ENCODE measurements at places on chromosomes 3 and 15. TPM values are rescaled to one million over a fixed set of nuclear protein-coding genes. Genes with fewer than 3 reads are reported as not detected.

FAIM gene
- 18.9 TPM for total RNA-seq

IL12A gene
- 1.3 TPM for total RNA-seq

NEK11 gene
- total RNA-seq, result 7.4 TPM

CAMK2N2 gene
- total RNA-seq, result 0.82 TPM

LRRN1 gene
- 11.0 TPM for total RNA-seq

POMGNT2 gene
- total RNA-seq, result 20.7 TPM

- H3K36me3 ChIP-seq, result no peaks in the 10 kb centered on the region
- H3K4me3 ChIP-seq, result no peak overlapping the region
- H3K27me3 ChIP-seq, result no peaks in the 10 kb centered on the region
- H3K27ac ChIP-seq, result no peak overlapping the region
These were observed 103.0 kb downstream of the ETFA start for GRCh38 chr15:76208084-76208785.

- no peak for DNase-seq
These were observed 30.9 kb downstream of the UBE3A start for GRCh38 chr15:25407950-25408349.

GRCh38 chr3:124760601-124761000, 30.3 kb downstream of the UMPS start:
- H3K27ac ChIP-seq, result no peak overlapping the region
- peak; percentile 51 for DNase-seq
- H3K27me3 ChIP-seq, result no peaks in the 10 kb centered on the region
- H3K4me1 ChIP-seq, result peaks cover 7% of the 10 kb centered on the region
- H3K4me3 ChIP-seq, result no peak overlapping the region
- H3K36me3 ChIP-seq, result no peaks in the 10 kb centered on the region

GRCh38 chr3:185489462-185489861, 9.4 kb downstream of the TMEM41A start:
- H3K36me3 ChIP-seq, result no peaks in the 10 kb centered on the region
- DNase-seq, result no peak
- H3K4me1 ChIP-seq, result no peaks in the 10 kb centered on the region

GRCh38 chr3:151722856-151723255, 10.9 kb upstream of the AADACL2 start:
- H3K4me1 ChIP-seq, result no peaks in the 10 kb centered on the region
- H3K27ac ChIP-seq, result no peak overlapping the region
- H3K4me3 ChIP-seq, result no peak overlapping the region
- no peaks in the 10 kb centered on the region for H3K36me3 ChIP-seq

GRCh38 chr3:36813305-36813704, 49.0 kb upstream of the DCLK3 start:
- DNase-seq, result no peak
- no peak overlapping the region for H3K27ac ChIP-seq
- H3K4me3 ChIP-seq, result no peak overlapping the region
- H3K27me3 ChIP-seq, result no peaks in the 10 kb centered on the region
- no peaks in the 10 kb centered on the region for H3K4me1 ChIP-seq

DNA sequence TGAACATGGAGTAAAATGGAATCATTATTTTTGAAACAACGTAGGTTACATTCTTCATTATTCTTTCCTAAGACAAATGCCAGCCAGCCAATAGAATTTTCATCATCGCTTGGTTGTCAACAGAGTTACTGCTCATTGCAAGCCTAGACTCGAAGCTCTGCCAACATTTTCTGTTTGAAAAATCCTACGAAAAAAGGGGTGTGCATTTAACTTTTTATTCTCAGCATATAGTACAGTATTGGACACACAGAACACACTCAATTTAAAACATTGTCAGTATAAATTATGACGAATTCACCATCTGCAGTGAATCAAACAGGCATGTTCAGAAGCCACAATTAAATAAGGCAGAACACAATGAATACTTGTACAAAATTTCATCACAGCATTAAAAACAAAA, 232.1 kb downstream of the NR1D2 start:
- H3K27me3 ChIP-seq, result no peaks in the 10 kb centered on the region
- H3K36me3 ChIP-seq, result no peaks in the 10 kb centered on the region
- DNase-seq, result no peak
- H3K27ac ChIP-seq, result no peak overlapping the region

DNA sequence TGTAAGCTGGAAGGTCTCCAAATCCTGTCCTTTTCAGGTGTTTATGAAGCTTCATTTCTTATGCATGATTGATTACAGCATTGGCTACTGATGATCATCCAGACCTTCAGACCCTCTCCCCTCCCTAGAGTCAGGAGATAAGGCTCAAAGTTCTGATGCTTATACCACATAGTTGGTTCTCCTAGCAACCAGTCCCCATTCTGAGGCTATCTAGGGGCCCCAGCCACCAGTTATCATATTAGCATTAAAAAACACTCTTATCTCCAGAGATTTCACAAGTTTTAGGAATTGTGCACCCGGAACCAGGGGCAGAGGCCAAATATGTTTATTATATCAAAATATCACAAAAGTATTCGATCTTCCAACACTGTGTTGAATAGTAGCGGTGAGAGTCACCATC, 953.1 kb downstream of the FHIT start:
- no peak overlapping the region for H3K4me3 ChIP-seq
- H3K36me3 ChIP-seq, result no peaks in the 10 kb centered on the region
- DNase-seq, result no peak
- no peak overlapping the region for H3K27ac ChIP-seq
- H3K27me3 ChIP-seq, result no peaks in the 10 kb centered on the region
- no peaks in the 10 kb centered on the region for H3K4me1 ChIP-seq

- no peak for DNase-seq
- H3K4me3 ChIP-seq, result no peak overlapping the region
- no peaks in the 10 kb centered on the region for H3K36me3 ChIP-seq
These were observed 29.4 kb downstream of the RNU5B-1 start for GRCh38 chr15:65333856-65334255.

Measured in prostate gland (tissue), 2 donors.